ENCODE measurements at places on chromosomes 5 and 9.

DNA sequence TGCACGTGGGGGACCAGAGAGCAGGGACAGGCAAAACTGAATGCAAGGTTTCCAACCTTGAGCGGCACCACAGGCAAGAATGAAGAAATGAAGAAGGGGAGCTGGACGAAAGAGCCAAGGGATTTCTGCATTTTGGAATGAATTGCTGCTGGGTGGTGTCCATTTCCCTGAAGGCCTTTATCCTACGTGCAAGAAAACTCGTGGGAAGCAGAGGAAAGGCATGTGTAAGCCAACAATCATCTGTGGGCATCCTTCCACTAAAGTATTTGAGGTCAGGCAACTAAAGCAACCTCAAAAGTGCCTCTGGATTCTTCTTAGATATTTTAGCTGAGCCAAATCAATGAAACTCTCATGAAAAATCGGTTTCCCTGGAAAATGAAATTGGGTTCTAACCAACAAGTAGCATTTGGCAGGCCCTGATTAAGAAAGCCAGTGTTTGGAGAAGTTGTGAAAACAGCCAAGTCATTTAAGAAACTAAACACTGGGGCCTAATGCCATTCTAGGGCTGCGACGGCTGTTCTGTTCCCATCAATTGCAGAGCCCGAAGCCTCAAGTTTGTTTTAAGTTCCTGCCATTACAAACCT is 4.7 kb upstream of the TGFBI start:
- DNase-seq, result no peak

DNA sequence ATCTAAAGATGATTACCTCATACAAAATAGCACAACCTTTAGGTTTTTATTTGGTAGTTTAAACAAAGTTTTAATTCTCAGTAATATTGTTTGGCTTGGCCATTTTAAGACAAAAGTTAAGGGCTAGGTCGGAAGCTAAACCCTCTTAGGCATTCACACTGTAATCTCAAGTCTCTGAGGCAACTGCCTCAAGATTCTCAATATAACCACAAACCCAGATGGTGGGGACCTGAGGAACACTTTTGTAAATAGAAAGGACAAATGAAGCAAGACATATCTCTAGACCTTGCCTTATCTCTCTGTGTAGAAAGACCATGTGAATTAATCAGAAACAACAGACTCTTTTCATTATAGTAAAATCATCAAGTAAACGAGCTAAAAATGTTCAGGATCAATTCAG is 500.2 kb upstream of the CDH6 start:
- DNase-seq, result no peak

DNA sequence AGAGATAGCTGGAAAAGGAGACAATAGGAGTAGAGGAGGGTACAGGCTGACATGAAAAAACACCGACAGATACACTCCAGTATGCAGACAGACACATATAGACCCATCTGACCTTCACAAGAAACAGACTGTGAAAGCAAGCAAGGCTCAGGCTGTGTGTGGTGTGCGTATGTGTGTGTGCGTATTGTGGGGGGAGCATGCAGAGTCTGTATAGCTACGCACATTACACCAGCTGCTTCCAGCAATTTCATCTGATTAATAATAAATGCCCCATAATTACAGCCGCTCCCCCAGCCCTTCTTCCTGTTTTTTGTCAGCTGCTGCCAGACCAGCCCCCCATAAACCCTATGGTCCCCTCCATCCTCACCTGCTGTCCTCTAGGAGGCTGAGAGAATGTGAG is 6.7 kb downstream of the CNTFR start:
- DNase-seq, result no peak

GRCh38 chr9:132487351-132487791 is 77.4 kb downstream of the CFAP77 start:
- DNase-seq, result peak; percentile 42

- DNase-seq, result no peak
Measured at GRCh38 chr5:38672059-38672788, 115.8 kb upstream of the LIFR start.

GRCh38 chr9:127173063-127173462 is 50.6 kb upstream of the ANGPTL2 start:
- no peak for DNase-seq

GRCh38 chr5:53631251-53631650 is 70.8 kb downstream of the NDUFS4 start:
- DNase-seq, result no peak

DNA sequence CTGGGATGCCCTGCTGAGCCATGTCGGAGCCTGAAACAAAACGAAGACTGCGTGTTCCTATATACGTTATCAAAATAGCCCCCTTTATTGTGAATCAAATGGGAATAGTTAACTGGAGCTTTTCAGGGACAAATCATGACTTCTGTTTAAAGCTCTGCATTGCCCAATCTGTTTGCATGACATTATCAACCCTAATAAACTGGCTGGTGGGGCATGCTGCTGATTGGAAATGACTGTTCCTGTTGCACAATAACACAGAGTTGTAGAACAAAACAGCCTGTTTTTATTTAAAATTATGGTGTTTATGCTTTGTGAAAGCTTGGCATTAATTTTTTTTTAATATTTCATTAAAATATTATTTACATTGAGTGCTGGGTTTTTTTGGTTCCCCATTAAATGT is 215.5 kb downstream of the TMEM167A start:
- no peak for DNase-seq

GRCh38 chr5:176719113-176719739 is 71.9 kb downstream of the TSPAN17 start:
- no peak for DNase-seq

GRCh38 chr9:86282979-86283535 is 719 bp upstream of the ISCA1 start:
- no peak for DNase-seq

- no peak for DNase-seq
Measured at GRCh38 chr9:131864531-131864930, 124.7 kb upstream of the RAPGEF1 start.

GRCh38 chr9:114746591-114747346 is 59.1 kb downstream of the TNFSF15 start:
- DNase-seq, result no peak

DNA sequence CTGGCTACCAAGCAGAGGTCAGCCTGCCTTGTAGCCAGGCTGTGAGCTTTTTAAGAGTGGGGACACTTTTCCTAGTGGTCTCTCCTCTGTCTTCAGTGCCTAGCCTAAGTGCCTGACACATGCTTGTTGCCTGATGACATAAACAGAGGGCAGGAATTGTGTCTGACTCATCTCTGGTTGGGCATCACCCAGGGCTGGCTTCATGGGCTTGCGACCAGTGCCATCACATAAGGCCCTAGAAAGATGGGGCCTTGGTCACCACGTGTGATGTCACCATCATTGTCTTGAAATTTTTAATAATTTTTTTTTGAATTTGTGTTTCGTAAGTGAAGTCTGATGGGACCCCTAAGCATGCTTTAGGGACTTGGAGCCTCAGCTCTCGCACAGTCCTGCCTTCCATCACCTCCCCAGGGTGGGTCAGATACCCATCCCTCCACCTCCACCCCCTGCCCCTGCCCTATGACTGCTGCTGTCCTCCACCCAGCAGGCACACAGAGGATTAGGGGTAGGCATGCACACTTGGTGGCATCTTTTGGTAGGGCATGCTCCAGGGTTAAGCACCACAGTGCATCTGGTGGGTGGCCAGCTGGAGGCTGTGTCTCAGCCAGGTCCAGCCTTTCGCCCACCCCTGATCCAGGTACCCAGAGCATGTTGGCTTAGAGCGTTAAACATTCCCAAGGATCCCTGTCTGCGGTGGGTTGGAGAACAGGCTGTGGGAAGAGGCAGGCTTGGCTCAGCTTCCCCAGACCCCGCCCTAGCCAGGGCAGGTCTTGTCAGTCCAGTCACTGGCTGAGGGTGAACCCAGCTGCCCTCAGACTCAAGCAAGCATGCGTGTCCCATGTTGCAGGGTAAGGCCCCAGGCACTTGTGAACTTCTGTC is 80.1 kb upstream of the SH3PXD2B start:
- DNase-seq, result no peak

GRCh38 chr5:93092349-93093105 is 488.5 kb downstream of the NR2F1-AS1 start:
- no peak for DNase-seq

DNA sequence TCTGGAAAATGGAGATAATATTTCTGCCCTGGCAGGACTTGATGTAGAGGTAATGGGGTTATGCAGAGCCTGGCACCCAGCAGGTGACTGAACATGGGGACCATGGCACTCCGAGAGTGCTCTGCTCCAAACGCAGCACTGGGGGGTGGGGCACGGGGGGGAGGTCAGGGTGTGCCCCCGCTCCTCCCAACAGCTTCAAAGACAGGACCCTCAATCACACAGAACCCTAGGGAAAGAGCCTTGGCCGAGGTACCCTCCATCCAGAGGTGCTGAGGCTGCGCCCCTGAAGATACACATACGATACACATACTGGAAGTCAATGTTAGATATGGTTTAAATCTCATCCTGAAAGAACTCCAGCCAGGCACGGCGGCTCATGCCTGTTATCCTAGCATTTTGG is 26.6 kb upstream of the CEP72 start:
- DNase-seq, result no peak

GRCh38 chr9:30411571-30411970 is 1972.9 kb upstream of the ACO1 start:
- DNase-seq, result no peak

DNA sequence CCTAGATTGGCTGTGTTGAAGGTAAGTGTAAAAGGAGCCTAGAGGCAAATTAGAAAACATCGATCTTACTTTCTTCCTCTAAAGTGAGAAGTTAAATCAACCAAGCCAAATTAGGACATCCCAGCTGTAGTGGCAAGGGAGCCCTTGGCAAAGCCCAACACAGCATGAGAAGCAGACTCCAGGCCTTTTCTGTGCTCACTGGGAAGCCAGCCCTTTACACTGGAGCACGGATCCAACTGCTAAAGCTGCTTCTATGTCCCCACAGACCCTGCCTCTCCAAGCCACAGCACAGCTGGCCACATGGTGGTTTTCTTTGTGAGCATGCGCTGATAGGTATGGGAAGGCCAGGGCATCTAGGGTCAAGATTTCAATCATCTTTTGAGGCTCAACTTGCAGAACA is 94.1 kb downstream of the APBA1 start:
- no peak for DNase-seq

GRCh38 chr5:98641671-98642070 is 131.8 kb upstream of the RGMB start:
- DNase-seq, result no peak

DNA sequence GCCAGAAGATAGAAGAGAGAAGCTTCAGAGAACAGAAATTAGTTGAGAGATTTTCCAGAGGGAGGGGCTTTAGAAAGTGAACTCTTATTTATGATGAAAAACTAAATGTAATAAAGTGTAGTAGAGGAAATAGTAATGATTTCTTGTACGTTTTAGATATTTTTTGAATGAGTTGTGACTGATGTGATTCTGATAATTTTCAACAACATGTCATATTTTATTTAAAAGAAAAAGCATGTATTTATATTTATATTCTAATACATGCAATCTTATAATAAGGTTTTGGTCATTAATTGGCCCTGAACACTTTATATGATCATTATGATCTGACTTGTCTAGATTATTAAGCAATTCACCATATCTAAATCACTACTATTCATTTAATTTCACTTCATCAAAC is 735.2 kb upstream of the CDH9 start:
- DNase-seq, result no peak

DNA sequence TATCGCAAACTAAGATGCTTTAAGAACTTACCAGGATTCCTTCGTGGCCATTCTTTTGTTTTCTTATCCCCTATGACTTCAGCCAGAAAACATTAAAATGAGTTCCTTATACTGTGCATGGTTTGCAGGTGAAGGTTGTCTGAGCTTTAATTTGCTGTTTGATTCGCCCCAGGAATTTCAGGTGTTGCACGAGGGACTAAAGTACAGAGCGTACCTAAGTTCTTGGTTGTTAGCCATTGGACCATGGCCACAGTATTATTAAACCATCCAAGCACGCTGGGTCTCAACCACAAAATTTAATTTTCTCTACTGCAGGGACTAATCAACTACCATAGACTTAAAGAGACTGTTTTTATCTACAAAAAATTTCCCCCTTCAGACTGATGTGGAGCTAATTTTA is 208.4 kb upstream of the MPDZ start:
- DNase-seq, result no peak

DNA sequence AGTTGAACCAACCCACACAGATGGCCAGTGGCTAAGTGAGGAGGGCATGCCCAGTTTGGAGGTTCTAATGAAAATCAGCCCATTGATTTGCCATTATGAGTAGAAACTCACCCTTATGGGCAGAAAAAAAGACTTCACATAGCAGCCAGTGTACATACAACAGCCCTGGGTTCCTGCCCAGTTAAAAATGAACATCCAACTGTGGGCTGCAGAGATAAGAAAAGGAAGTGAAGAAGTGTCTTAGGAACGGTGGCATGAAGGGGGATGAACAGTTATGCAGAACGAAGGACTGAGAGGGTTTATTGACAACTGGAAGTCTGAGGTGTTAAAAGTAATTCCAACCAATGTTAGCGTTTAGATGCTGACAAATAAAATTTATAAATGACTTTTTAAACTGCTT is 118.4 kb downstream of the MARCHF3 start:
- no peak for DNase-seq

DNA sequence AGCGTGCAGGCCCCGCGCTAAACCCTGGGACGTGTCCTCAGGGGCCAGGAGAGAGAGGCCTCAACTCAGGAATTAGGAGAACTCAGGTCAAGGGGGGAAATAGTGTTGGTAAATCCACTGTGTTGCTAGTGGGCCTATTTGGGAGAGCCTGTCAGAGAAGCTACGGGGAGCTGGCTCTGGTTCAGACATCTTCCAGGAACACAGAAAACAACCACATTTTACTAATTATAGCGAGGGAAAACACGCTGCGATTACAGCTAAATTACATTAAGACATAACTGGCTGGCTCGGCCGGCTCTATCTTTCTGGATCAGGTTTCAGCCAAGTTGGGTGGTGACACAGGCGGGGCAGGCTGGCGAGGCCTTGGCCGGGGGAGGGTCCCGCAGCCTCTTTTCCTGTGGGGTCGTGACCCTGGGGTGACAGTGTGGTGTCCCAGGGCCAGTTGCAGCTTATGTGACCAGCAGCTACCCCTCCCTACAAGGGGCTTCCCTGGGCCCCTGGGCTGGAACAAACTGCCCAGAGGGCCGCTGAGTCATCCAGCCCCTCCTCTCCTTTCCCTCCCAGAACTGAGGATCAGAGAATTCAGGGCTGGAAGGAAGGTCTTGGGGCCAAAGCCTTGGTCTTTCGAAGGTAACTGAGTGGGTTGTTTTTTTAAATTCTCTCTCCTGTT is 75.1 kb downstream of the FGF18 start:
- DNase-seq, result no peak

GRCh38 chr5:179542170-179542569 is 8.2 kb upstream of the RUFY1 start:
- DNase-seq, result no peak
